ENCODE measurements at places on chromosomes 3 and 15.

GRCh38 chr15:90008607-90009006 lies 7.5 kb downstream of the ZNF710 start:
- DNase-seq: no peak

DNA sequence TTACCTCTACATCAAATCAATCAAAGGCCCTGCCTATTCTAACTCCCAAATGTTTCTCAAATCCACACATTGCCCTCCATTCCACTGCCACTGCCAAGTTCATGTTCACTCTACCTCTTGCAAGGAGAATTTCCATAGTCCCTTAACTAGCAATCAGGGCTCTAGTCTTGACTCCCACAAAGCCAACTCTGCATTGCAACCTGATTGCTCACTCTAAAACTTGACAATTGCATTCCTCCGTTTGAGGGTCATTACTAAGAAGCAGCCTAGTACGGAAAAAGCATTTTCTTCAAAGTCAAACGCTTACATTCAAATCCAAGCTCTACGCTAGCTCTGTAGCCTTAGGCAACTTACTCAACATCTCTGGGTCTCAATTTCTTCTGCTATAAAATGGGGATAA lies 1.2 kb downstream of the CPA3 start:
- no peak for DNase-seq

DNA sequence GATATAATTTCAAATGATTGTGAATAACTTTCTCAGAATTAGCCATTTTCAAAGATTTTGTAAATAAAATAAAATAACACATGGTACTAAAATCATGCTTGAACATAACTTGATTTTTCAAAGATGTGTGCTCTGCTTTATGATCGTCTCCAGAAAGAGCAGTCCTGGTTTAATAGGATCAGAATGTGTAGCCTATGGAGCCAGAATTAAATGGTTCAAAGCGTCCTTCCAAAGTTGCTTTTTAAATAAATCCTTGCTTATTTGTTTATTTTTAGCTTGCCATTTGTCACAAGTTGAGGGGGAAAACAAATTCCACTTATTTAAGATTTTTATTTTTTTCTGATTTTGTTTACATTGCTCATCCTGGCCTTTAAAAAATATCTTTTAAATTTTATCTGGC lies 123.7 kb upstream of the SPRED1 start:
- no peak for DNase-seq

DNA sequence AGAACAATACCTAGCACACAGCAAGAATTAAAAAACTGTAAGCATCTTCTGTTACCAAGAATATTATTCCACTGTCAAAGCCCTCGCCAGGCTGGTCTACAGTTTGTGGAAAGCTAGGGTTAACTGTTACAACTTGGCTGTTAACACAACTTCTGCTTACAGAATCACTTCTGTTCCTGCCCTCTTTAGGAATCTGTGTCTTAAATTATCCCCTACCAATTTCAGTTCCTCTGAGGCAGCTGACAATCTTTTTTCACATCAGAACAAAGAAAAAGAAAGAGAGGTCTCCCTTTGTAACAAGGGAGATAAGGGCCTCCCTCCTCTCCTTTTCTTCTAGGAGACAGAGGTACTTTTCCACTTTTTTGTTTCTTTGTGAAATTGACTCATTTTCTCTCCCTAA lies 188.9 kb downstream of the FMN1 start:
- DNase-seq: no peak

DNA sequence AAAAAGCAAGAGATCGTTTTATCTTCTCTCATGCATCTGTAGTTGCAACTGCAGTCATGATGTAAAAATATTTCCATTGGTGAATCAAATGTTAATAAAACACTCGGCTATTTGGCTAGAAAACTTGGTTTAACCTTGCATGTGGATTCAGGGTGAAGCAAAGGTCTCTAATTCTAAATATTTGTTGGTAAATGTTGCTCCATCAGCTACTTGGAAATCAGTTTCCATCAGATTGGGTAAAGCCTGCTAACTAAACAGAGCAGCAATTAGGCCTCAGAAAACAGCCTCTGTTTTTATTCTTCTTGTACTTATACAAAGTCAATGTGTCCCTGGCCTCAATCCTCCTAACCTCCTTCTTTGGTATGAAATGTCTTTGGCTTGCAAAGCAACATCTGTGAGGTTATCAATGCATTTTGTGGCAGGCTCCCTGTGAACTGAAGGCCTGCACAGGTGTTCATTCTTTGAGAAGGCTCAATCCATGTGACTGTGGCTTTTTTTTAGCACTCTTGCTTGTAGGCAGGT lies 312.3 kb downstream of the WDR72 start:
- no peak for DNase-seq

GRCh38 chr15:80419546-80419945 lies 15.4 kb downstream of the ARNT2 start:
- DNase-seq: no peak

- no peak for DNase-seq
Measured at GRCh38 chr3:177978946-177979345, 557.3 kb upstream of the KCNMB2 start.

GRCh38 chr3:149588909-149589308 lies 68.9 kb downstream of the WWTR1 start:
- no peak for DNase-seq

GRCh38 chr15:90060797-90061196 lies 41.5 kb downstream of the IDH2 start:
- DNase-seq: no peak

DNA sequence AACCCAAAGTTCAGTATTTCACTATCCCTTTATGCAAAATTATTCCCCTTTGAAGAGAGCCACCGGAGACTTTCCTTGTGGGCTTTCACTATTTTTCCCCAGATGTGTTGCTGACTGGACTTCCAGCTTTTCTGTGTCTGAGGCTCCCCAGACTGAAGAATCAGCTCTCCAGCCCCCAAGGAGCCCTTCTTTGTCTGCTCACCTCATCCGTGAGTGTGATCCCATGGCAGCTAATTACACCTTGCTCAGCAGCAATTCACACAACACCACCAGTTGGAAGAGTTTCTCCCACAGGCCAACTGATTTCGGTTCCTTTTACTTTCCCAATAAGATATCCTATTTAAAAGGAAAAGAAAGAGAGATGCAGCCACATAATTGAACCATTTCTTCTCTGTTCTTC lies 249.5 kb upstream of the TRIM42 start:
- no peak for DNase-seq

DNA sequence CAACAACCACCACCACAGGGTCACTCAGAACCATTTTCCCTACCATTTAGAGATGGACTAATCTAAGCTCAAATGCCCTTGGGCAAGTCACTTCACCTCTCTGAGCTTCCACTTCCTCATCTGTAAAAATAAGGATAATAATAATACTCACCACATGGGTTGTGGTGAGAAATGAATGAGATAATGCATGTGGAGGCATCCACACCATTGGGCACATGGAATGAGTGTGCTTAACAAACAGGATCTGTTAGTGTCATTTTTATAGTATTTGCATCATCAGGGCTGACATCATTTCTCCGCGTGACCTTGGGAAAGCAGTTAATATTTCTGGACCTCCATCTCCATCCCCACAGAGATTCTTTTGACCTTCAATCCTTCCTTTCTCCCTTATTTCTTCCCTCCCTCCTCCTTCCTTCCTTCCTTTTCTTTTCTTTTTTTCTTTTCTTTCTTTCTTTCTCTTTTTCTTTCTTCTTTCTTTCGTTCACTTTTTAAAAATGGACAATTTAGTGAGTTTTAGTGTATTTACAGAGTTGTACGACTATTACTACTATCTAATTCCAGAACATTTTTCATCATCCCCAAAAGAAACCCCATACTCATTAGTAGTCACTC lies 7.7 kb upstream of the RFT1 start:
- no peak for DNase-seq

- DNase-seq: no peak
Measured at GRCh38 chr3:150699068-150699639, 4.6 kb downstream of the ERICH6 start.

DNA sequence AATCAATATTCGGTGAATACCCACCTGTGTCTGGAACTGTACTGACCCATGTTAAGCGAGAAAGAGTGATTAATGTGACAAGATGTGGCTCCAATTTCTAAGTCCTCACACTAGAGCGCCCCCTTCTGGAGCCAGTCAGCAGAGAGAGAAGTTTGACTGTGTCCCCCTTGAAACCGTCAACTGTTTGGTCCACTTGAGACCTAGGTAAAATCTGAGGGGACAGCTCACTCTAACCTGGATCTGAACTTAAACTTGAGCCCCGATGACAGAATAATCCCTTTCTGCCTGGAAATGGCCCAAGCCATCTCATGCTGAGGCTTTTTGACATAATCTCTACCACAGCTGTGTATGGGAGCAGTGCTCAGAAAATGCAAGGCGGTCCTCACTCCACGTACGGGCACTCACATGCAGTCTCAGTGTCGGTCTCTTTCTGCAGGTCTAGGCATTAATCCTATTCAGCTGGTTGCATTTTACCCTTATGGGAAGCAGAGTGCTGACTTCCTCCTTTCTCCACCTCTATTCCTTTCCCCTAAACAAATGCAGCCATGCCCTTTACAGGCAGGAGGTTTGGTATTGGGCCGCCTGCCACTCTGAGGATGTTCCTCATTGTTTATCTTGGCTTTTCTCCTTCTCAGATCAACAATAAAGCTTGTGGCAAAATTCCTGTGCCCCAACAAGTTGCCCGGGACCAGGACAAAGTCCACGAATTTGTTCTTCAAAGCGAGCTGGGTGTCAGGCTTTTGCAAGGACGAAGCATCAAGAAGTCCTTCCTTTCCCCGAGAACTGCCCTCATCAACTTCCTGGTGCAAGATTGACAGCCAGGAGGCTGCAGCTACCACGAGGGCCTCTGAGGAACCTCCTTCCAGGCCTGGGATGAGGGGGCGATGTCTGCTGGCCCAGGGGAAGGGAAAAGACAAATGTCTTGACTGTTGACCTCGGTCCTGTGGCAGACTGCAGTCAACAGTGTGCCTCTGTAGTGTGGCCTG lies 47.5 kb upstream of the LIMD1 start:
- peak; percentile 19 for DNase-seq

GRCh38 chr3:18100121-18100520 lies 325.0 kb downstream of the SATB1 start:
- DNase-seq: no peak

DNA sequence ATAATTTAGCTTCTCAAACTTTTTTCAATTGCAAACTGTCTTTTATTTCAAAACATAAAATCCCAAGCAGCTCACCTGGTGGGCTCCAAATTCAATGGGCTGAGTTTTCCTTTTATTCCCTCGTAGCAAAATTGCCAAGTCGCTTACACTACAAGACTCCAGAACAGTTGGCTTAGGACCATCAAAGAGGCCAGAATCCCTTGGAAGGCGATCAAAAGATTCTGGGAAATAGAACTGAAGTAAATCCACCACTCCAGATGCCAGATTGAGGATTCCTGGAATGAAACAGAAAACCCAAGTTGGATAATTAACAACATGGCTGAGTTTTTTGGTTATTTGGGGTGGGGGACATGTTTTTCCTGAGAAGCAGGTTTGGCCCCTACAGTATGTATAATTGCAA lies 87.7 kb upstream of the DCLK3 start:
- no peak for DNase-seq

GRCh38 chr15:80822256-80822655 lies 43.1 kb downstream of the CEMIP start:
- no peak for DNase-seq

GRCh38 chr3:116037954-116038911 lies 407.1 kb downstream of the LSAMP start:
- DNase-seq: no peak

- no peak for DNase-seq
Measured at GRCh38 chr3:13927295-13927694, 47.4 kb upstream of the WNT7A start.

- DNase-seq: no peak
Measured at GRCh38 chr15:78061963-78062427, 15.5 kb downstream of the TBC1D2B start.

- no peak for DNase-seq
Measured at GRCh38 chr3:127195417-127195816, 2.5 kb downstream of the PRR23E start.

GRCh38 chr3:19295208-19295607 lies 146.9 kb downstream of the KCNH8 start:
- DNase-seq: no peak

- DNase-seq: no peak
Measured at GRCh38 chr3:110666495-110666894, 405.1 kb upstream of the NECTIN3 start.

- no peak for DNase-seq
Measured at GRCh38 chr15:39429898-39430357, 151.0 kb upstream of the THBS1 start.

DNA sequence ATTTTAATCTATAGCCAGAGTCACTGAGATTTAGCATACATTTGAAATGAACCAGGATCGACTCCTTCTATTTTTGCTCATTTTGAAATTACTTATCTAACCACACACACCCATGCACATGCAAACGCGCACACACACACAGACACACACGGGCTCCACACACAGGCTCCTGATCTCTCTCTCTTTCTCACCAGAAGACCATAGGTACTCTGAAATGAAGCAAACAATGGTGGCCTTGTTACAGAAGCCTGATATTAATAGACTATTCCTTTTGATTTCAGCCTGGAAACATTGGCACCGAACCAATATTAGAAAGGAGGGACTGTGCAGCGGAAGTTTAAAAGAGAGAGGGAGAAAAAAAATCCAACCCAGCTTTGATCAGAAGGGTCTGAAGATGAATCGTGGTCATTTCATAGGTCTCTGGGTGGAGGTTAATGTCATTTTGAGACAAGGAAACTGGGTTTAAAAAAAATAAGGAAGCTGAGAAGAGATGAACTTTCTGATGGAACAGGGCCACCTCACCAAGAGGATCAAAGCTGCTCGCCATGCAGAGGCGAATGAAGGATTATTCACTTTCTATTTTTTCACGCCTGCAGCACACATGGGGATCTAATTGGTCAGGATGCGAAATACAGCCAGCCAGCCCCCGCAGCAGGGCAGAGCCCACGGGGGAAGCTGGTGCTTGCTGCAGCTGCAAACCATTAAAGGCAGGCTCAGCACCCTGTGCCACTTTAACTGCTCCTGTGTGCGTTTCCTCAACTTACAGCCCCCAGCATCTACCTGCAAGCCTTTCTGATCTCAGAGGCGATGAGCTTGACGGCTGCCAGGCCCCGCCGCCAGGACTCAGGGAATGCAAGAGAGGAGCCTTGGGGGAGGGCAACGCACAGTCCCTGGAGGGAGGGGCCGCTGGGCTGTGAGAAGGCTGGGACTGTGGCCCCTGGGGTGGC lies 88.8 kb downstream of the HES1 start:
- DNase-seq: no peak

DNA sequence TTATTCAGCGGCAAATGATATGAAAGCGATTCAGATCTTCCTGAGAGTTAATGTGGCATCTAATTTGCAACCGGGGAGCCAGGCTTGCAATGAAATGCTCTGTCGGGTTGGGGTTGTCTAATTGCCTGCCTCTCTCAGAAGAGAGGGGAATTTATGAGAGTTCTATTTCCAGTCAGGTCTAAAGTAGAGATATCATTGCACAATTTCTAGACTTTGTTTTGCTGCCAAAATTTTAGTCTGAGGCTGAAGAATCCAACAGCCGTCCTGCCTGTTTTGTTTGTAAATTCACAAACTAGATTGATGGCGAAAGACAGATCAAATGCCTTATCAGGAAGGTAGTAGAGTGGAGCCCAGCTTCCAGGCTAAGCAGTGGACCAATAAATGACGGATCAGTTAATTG lies 610 bp downstream of the LIPC start:
- no peak for DNase-seq

Data from activated CD4-positive, alpha-beta T cell treated with anti-CD3 and anti-CD28 coated beads, Interleukin-2, amount 50 U/mL, for 1 hour (primary cell).